ENCODE measurements at places on chromosomes 12 and 14.

DNA sequence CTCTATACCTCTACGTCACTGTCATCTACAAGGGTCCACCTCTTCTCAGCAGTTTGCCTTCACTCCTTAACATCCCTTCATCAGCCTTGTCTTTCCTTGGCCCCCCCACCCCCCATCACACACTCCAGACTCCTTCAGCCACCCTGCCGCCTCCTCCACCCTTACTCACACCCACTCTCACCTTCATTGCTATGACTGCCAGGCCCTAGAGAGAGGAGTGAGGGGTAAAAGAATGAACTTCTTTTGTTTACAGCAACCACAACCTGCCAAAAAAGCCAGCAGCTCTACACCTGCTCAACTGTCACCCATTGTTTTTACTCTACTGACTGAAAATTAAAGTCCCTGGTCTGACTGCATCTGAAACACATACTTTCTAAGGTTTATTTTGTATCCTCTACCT, 112.8 kb downstream of the DUSP6 start:
- DNase-seq = no peak

- DNase-seq = no peak
Measured at GRCh38 chr12:47762850-47763465, 4.3 kb upstream of the RAPGEF3 start.

GRCh38 chr12:3559601-3560294, 68.7 kb downstream of the PRMT8 start:
- no peak for DNase-seq

GRCh38 chr14:61754627-61755381, 7.4 kb upstream of the SNAPC1 start:
- DNase-seq = no peak

GRCh38 chr12:80165746-80166145, 66.4 kb downstream of the OTOGL start:
- no peak for DNase-seq

DNA sequence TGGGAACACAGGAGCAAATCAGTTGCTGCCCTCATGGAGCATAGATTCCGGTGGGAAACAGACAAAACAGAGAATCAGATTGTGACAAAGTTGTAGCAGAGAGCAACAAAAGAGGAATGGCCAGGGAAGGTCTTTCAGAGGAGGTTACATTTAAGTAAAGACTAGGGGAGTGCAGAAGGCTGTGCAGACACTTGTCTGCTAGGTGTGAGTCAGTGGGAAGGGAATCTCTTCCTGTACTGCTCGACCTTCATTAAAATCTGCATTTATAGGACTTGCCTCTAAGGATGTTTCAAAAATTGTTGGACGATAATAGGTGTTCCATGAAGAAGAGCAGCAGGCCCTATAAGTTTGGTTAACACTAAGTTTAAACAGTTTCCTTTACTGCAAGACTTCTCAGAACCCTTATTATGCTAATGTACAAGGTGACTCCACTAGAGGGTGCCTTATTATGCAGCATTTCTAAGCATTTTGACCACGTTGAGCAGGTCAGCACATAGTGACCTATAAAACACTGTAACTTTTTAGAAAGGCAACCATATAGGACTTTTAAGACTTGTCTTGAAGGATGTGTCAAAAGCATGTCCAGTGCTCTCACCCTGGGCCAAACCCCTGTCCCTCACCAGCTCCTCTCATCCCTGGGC, 91.8 kb upstream of the RIC8B start:
- no peak for DNase-seq

- DNase-seq = no peak
Measured at GRCh38 chr14:81252278-81252677, 31.5 kb upstream of the GTF2A1 start.

DNA sequence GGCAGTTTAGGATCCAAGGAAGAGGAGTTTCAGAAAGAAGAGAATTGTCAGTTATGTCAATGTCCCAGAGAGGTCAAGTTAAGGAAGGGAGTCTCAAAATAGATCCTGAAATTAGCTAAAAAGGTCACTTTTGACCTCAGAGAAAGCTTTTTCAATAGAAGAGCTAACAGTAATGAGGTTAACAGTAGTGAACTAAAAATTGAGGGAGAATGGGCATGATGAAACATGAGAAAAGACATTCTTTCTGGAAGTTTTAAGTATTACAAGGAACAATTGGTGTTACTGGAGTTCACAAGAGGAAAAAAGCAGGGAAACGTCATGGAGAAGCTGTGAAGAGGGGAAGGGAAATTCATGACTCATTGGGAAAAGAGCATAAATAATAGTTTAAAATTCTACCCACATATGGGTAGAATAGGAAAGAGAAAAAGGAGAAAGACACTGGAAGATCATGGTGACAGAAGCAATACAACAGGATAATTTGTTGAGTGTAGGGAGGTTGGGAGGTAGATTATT, 381.2 kb upstream of the FAR2 start:
- no peak for DNase-seq

Measured in left cardiac atrium (tissue), 4 donors.